ENCODE measurements at places on chromosomes 2 and 18.

GRCh38 chr2:224838335-224838734 lies 122.2 kb upstream of the CCDC195 start:
- DNase-seq = no peak

DNA sequence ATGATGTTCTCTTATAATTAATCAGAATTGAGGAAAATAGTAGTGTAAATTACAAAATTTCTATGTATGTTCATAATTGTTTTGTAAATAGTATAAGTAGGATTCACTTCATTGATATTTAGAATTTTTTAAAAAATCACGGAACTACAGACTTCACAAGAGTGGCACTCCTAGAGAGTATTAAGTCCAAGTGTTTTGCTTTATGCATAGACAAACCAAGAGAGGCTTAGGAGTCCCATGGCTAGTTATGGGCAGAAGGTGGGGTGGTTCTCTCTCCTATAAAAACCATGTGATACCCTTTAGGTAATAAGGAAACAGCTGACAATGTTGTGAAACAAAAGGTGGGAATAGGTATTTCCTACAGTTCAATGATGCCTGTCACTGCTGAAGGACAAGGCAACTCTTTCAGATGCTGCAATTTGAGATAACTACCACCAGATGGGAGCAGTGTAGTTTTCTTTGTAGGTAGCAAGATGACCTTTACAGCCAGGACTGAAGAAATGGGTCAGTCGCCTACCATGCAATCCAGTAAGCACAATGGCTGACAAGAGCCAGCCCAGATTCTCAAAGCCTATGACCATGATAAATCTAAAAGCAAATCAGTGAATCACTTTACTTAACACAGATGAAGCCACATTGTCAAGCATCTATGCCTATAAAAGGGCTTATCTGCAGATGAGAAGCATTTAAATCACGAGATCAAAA lies 83.9 kb downstream of the AAK1 start:
- DNase-seq = peak; percentile 72

DNA sequence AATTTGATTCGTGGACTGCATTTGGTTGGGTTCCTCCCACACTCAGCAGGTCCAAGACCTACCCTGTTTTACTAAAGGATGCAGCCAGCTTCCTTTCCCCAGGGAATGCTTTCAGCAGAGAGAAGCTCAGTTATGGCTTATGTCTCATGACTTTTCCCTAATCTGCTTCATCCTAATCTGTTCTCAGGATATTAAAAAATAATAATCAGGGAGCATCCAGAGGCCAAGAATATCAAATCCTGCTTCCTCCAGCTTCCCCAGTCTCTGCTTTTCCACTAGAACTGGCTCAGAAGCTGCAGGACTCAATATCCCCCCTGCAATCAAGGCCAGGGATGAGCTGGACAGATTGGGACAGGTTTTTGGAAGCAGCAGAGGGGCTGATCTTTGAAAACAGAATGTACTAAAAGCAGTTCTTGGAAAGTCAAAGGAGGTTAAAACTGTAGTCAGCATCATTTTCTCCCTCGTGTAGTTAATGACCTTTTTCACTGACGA lies 326.9 kb upstream of the TNP1 start:
- no peak for DNase-seq

DNA sequence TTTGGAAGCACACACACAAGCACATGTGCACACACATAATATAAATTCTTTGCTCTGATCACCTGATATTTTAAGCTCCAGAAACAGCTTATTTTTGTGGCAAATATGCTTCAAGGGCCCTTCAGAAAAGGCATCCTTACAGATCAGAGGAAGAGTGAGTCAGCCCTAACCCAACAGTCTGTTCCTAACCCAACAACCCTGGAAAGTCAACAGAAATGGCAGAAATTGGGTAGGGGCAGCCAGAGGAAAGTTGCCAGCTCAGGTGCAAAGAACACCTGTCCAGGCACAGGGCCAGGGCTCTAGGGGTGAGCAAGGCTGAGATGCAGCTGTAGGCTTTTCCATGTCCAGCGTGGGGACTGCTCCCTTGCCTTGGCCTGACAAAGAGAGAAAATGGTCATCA lies 6.4 kb upstream of the NCKAP5 start:
- no peak for DNase-seq

DNA sequence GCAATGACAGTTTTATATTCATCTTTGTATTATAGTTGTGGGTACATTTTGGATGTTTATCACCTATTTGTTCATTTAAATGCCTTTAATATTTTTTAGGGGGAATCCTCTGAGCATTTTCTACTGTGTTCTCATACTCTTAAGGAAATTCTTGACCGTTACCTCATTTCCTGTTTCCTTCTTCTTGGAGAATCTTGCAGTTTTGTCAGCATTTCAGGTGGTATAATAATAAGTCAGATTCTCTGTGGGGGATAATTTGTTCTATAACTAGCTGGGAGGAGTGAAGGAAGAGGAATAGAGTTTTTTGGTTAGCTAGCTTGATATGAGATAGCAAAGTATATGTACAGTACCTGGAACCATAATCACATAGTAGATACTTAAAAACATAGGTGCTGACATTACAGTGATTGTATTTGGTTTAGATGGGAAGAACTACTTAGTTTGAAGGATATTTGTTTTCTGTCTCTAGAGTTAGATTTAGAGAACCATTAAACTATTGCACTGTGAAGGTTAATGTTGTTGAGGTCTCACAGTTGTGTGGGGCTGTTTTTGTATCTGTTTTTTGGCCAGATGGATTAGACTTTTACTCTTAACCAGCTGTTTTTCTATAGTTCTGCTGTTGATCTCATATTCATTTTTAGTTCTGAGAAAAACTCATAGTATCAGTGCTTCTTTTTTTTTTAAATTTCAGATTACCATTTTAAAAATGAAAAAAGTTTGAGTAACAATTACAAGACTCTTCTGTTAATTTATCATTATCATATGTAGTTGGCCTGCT lies 14.2 kb downstream of the MTX2 start:
- no peak for DNase-seq

GRCh38 chr2:44358503-44358902 lies 2.8 kb downstream of the PREPL start:
- DNase-seq = peak; percentile 71

- no peak for DNase-seq
These were observed 894.1 kb downstream of the SLC4A3 start for GRCh38 chr2:220521551-220521950.

- no peak for DNase-seq
These were observed 119.6 kb downstream of the B3GNT2 start for GRCh38 chr2:62315476-62315875.

DNA sequence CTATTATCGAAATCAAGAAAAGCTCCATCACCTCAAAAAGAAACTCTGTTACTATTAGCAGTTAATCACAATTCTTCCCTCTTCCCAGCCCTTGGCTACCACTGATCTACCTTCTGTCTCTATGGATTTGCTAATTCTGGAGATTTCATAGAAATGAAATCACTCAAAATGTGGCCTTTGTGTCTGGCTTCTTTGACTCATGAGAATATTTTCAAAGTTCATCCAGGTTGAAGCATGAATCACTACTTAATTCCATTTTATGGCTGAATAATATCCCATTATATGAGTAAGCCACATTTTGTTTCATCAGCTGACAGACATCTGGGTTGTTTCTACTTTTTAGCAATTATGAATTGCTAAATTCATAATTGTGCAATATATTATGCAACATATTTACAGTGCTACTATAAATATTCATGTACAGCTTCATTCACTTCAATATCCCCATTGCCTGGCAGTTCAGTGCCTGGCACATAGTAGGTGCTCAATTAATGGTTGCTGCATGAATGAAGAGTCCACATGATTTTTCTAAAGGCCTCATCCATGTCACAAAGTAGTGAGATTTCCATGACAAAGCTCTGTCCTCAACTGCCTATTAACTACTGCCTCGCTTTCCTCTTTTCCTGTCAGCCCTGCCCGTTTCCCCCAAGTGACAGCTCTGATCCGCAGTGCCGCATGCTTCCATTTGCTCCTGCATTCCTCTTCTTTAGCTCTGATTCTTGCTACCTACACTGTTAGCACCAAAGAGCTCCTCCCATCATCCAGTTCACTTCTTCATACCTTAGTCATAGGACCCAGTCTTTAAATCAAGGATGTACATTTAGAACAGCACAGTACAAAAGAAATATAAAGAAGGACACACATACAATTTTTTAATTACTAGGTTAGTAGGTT lies 32.8 kb downstream of the CCDC93 start:
- no peak for DNase-seq
